ENCODE measurements at places on chromosomes 1 and 21. TPM values are rescaled to one million over a fixed set of nuclear protein-coding genes. Genes with fewer than 3 reads are reported as not detected.

S100A7 gene
- total RNA-seq: not detected

PTCH2 gene
- total RNA-seq: 4.6 TPM

KRTAP12-1 gene
- not detected for total RNA-seq

BCL2L15 gene
- total RNA-seq: 0.49 TPM

RHOU gene
- 16.5 TPM for total RNA-seq

DPH5 gene
- 35.0 TPM for total RNA-seq

CLDN17 gene
- total RNA-seq: not detected

ARID4B gene
- total RNA-seq: 102 TPM

FHAD1 gene
- 3.3 TPM for total RNA-seq

FALEC gene
- not detected for total RNA-seq

FAM167B gene
- 2.1 TPM for total RNA-seq

C1orf232 gene
- total RNA-seq: not detected

GJA9 gene
- not detected for total RNA-seq

YOD1 gene
- 20.8 TPM for total RNA-seq

CD1E gene
- total RNA-seq: not detected

RPTN gene
- total RNA-seq: not detected

VWA1 gene
- 19.8 TPM for total RNA-seq

SLC45A1 gene
- 2.3 TPM for total RNA-seq

PM20D1 gene
- not detected for total RNA-seq

AMY2B gene
- total RNA-seq: 48.2 TPM

OVAAL gene
- total RNA-seq: not detected

KCNT2 gene
- total RNA-seq: 18.0 TPM

GABRD gene
- total RNA-seq: 1.4 TPM

PODN gene
- 17.1 TPM for total RNA-seq

LCE2C gene
- total RNA-seq: not detected

AADACL3 gene
- 0.11 TPM for total RNA-seq

CDKN2C gene
- 19.9 TPM for total RNA-seq

PLEKHG5 gene
- 34.3 TPM for total RNA-seq

KPRP gene
- total RNA-seq: not detected

ARMH1 gene
- total RNA-seq: 6.7 TPM

RGS16 gene
- total RNA-seq: 56.7 TPM

OR2L2 gene
- 0.88 TPM for total RNA-seq

KRTAP19-2 gene
- total RNA-seq: not detected

ETV3L gene
- total RNA-seq: not detected

MSTO1 gene
- 50.4 TPM for total RNA-seq

TFF3 gene
- 3.6 TPM for total RNA-seq

PLPP3 gene
- total RNA-seq: 132 TPM

S100A16 gene
- 39.4 TPM for total RNA-seq

KCNE2 gene
- not detected for total RNA-seq

IL10 gene
- total RNA-seq: not detected

METTL13 gene
- total RNA-seq: 33.4 TPM

RGS5 gene
- total RNA-seq: 164 TPM

IFI6 gene
- total RNA-seq: 28.0 TPM

SELENBP1 gene
- 30.8 TPM for total RNA-seq

UBXN11 gene
- 25.1 TPM for total RNA-seq

Measured in camera-type eye (tissue), 1 donor.